ENCODE measurements at places on chromosomes 4 and X.

DNA sequence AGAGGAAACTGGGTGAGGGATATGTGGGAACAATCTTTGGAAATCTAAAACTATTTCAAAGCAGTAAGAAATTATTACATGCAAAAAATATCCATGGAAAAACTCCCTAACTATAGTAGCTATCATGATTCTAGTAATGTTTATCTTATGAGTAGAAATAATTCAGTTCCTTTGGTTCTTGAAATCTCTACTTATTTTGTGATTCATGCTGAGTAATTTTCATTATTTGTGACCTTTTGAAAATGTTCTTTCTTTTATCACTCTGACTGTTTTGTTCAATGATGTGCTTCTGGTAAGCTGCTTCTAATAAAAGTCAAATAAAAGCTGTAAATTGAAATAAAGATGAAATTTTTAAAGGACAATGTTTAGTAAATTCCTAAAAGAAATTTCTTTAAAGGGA, 40.4 kb upstream of the MAGEB10 start:
- no peak for DNase-seq

DNA sequence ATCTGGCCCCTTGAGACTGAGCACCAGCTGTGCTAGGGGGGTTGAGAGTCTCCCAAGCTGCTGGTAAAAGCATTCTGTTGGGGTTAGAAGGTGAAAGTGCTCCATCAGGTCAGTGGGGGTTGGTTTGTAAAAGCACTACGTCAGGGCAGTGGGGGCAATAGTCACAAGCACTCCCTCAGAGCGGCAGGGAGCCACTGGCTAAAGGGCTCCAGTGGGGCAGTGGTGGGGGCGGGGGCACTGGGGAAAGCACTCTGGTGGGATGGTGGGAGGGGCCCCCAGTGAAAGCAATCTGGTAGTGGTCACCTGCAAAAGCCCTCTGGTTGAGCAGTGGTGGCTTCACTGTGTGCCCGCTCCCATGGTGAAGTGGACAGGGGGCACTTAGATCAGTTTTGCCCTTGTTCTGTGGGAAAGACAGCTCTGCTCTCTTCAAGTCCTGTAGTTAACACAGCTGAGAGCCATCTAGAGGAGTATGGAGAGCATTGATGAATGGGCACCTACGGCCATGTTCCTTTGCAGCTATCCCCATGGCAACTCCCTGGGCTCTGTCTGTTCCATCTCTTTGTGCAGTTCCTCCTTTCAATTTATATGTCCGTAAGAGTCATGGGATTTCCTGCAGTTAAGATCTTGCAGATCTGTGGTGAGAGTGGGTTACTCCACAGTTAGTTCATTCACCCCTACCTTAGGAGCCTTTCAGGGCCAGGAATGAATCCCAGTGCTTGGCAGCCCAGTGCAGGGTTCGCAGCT, 106.4 kb downstream of the SH3BGRL start:
- no peak for DNase-seq

GRCh38 chr4:139299536-139299935, 1.8 kb upstream of the NAA15 start:
- no peak for DNase-seq

DNA sequence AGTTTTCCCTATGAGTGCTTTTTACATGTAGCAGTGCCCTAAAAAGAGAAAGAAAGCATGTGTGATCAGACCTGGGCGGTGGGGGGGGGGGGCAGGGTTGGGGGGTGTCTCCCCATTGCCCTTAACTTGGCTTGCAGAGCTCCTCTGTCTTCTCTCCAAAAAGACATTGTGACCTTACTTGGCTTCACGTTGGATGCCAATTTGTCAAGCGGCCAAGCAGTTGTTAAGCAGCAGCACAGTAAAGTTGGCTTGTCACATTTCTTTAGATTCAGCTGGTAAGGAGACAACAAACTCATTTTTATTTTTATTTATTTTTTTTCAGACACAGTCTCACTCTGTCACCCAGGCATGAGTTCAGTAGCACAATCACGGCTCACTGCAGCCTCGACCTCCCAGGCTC, 57.3 kb upstream of the ZNF157 start:
- DNase-seq, result no peak

DNA sequence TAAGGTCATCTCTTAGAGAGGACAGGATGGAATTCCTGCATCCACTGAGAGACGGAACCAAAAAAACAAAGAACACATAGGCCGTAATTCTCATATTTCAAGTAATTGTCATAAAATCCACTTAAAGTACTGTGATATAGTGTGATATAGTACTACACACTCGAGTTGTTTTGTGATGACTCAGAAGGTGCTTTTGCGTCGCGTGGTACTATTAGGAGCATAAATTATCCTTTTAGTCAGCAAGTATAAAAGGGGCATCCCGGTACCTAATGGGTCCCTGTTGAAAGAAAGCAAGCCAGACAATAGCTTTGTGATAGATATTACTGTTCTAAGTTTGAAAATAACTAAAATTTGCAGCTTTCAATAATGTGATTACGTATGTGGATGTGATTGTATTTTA, 55.3 kb downstream of the GPR143 start:
- DNase-seq, result no peak

GRCh38 chr4:99664716-99665115, 7.1 kb upstream of the C4orf54 start:
- no peak for DNase-seq

DNA sequence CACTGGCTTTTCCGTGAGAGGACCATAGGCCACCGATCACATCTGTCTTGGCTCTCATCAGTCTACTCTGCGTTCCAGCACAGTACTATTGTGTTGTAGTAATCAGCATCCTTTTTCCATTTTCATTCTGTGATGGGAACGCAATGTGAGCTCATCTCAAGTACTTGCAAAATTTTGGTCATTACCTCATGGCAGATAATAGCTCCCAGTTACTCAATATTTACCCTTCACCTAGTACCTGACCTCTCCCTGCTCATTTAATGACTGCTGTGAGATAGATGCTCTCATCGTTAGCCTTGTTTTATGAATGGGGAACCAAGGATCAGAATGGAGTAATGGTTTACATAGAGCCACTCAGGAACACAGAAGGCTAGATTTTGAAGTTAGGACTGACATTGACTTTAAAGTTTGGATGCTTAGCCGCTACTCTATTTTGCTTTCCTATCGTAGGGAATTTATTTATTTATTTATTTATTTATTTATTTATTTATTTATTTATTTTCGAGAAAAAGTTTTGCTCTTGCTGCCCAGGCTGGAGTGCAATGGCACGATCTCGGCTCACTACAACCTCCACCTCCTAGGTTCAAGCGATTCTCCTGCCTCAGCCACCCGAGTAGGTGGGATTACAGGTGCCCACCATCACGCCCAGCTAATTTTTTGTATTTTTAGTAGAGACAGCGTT, 6.5 kb upstream of the GPR101 start:
- DNase-seq, result no peak

GRCh38 chr4:41644288-41644914, 104.1 kb downstream of the PHOX2B start:
- no peak for DNase-seq

DNA sequence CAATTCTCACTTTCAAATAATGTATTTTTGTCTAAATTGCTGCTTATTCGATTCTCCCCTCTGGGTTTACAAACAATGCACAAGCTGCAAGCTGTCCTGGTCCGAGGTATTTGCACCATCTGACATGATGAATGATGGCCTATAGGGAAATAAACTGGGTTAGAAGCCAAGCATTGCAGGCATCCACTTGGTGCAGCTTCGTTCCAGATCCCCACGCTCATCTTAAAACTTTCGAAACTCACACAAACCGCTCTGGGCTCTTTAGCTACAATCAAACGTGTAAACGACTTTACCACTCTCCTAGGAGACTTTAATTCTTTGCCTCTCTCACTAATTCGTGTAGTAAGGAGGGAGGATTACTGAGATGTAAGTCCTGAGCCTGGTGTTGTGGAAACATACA, 19.0 kb downstream of the PHKA2 start:
- DNase-seq, result no peak

GRCh38 chrX:23937100-23937499, 29.3 kb downstream of the CXorf58 start:
- no peak for DNase-seq

DNA sequence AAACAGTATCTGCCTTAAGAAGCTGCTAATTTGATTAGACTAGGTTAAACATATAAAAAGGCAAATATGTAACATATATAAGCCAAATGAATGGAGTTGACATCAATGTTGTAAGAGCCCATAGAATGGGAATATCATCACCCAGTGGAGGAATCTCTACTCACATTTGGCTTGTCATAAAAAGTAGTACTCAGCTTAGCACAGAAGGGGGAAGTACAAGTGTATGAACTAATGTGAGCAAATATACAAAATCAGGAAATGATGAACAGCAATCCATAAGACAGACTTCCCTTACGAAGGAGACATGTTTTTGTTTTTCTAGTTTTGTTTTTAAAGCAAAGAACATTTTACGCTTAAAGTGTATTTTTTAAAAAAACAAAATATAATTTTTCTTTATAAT, 74.9 kb downstream of the MAB21L2 start:
- DNase-seq, result peak; percentile 57

DNA sequence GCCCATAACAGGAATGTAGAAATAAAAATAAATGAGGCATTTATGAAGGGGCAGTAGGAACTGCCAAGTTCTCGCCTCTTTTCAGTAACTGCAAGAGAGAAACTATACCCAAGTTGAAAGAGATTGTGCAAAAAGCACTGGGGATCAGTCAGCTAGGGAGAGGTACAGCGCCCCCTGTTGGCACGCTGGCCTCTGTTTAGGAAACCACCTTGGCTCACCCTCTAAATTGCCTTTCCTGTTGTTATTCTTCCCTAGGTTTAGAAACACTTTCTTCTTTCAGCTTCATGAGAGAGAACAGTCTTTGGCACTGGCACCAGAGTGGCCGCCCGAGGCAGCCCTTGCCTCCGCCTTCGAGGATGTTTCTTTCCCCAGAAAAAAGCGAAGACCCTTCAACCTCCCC, 348.5 kb downstream of the MID1IP1 start:
- DNase-seq, result peak; percentile 9

- DNase-seq, result no peak
Observed at GRCh38 chrX:35726176-35726575, 72.0 kb upstream of the MAGEB16 start.

DNA sequence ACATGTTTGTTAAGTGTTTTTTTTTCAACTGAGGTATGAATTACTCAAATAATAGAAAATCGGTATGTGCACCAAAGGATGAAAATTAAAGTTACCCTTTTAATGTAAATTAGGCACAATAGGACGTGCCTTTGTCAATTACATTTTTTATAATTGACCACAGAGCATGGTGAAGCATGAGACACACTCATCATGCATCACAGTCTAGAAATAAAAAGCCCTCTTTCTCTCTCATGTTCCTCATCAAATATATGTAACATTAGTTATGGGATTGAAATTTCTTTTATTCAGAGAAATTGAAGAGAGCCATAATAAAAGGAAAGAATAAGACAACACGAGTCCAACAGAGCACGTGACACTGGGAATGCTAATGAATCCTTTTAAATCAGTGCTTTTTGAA, 3.5 kb downstream of the GNRHR start:
- no peak for DNase-seq

GRCh38 chr4:107862658-107863057, 37.9 kb downstream of the SGMS2 start:
- peak; percentile 91 for DNase-seq

DNA sequence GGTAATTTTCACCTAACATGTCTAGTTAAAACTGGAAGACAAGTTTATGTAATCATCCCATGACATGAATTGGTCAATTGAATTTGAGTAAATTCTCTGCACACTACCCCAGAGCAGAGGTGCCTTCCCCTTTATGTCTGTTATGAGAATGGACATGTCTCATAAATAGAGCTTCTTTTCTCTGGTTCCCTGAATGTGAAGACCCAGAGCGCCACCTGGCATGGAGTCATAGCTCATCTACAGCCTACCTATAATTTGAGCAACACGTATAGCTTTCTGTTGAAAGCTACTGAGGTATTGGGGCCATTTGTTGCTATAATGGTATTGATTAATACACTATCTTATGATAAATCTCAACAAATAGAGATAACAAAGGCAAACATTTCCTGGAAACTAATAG, 626.5 kb upstream of the GALNTL6 start:
- DNase-seq, result no peak

- DNase-seq, result no peak
Observed at GRCh38 chr4:149555146-149555545, 260.5 kb downstream of the IQCM start.

GRCh38 chr4:148061795-148062194, 329.9 kb downstream of the ARHGAP10 start:
- no peak for DNase-seq
